Heart left ventricle (tissue), 16 donors: ENCODE measurements at places on chromosomes 2 and 18. TPM values are rescaled to one million over a fixed set of nuclear protein-coding genes. Genes with fewer than 3 reads are reported as not detected.

Gene GRB14
- 6.3 TPM for total RNA-seq

Gene RIT2
- total RNA-seq, result not detected

Gene SERPINB3
- not detected for total RNA-seq

Gene C2orf15
- total RNA-seq, result 0.69 TPM

Gene B4GALT6
- total RNA-seq, result 5.6 TPM

- DNase-seq, result no peak
Measured at GRCh38 chr2:38033646-38034045, 42.3 kb downstream of the CYP1B1 start.

DNA sequence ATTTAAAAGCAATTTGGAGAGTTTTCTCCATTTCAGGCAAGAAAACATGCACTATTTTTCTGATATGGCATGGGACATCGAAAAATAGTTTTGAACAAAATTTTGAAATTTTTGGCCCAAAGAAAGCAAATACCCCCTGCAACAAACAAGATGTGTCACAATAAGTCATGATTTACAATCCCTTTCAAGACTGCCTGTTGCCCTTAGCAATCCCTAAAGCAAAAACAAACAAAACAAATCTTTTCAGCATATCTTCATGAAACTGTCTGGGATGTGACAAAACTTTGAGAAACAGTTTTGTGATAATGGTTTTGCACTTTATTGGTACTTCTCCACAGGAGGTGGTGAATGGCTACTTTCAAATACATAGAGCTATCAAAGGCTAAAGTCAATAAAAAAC, 1888.7 kb upstream of the PIK3C3 start:
- no peak for DNase-seq

- no peak for DNase-seq
Measured at GRCh38 chr2:77054938-77055337, 467.2 kb downstream of the LRRTM4 start.

GRCh38 chr2:216215658-216216390, 106.7 kb downstream of the XRCC5 start:
- no peak for DNase-seq

- DNase-seq, result no peak
Measured at GRCh38 chr2:88099798-88100488, 27.9 kb downstream of the FABP1 start.

GRCh38 chr2:105110295-105110829, 72.5 kb downstream of the MRPS9 start:
- DNase-seq, result no peak
